Motor neuron (in vitro differentiated cells): ENCODE measurements at places on chromosomes 4 and X.

- no peak for ATAC-seq
These were observed 113.2 kb upstream of the GIMD1 start for GRCh38 chr4:106481801-106482200.

DNA sequence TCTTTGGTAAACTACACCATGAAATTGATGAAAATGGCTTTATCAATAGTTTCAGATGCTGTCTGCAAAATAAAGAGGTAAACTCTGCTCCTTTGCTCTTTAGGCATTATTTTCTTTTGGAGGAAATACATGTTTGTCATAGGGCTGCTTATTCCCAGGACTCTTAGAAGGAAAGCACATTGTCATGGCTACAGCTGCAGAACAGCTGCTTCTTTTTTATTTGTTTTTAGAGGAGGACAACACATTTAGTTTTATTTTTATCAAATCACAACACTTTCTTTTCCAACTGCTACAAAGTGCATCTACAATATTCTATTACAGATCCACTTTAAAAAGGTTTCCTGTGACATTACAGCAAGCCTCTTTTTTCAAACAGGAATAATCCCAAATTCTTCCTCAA is 12.7 kb upstream of the HPF1 start:
- ATAC-seq: no peak

GRCh38 chrX:149198980-149199732 is 305.9 kb downstream of the IDS start:
- ATAC-seq: no peak

DNA sequence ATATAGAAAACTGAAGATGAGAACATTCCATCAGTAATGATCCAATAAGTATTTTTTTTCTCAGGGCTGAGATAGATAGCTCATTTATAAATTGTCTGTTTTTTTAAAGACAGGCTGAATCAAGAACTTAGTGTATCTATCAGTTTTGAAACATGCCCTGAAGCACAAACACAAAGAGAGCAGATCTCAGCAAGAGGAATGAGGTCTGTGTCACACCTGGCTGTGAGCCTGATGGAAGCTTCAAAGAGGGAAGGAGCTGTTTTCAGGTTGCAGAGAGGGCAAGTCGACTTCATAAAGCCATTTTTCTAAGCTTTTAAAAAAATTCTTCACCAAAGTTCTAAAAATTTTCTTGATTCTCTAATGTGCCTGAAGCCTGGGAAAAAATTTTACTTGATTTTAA is 434.9 kb downstream of the PDGFC start:
- no peak for ATAC-seq

- no peak for ATAC-seq
These were observed 86.5 kb downstream of the MAGED4 start for GRCh38 chrX:52271206-52271605.
